Left colon (tissue), 2 donors: ENCODE measurements at places on chromosomes 12 and 14. TPM values are rescaled to one million over a fixed set of nuclear protein-coding genes. Genes with fewer than 3 reads are reported as not detected.

DNA sequence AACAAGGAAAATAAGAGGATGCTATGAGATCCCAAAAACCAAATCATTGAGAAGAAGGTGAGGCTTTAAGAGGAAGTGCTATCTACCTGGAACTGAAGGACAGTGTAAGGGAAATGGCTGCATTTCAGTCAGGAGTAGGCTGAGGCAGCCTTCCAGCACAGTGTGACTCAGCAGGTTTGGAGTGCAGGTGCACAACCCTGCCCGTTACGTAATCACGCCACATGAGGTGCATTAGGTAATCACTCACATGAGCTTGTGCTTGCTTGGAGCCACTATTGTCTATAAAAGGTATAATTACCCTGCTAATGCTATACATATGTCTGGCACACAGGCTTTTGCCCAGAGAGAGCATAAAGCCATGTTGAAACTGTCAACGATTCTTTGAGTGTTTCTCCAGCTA lies 74.9 kb downstream of the DIO2 start:
- no peak for DNase-seq

The CCDC184 gene
- total RNA-seq = 0.50 TPM

The LRP1-AS gene
- total RNA-seq = not detected

DNA sequence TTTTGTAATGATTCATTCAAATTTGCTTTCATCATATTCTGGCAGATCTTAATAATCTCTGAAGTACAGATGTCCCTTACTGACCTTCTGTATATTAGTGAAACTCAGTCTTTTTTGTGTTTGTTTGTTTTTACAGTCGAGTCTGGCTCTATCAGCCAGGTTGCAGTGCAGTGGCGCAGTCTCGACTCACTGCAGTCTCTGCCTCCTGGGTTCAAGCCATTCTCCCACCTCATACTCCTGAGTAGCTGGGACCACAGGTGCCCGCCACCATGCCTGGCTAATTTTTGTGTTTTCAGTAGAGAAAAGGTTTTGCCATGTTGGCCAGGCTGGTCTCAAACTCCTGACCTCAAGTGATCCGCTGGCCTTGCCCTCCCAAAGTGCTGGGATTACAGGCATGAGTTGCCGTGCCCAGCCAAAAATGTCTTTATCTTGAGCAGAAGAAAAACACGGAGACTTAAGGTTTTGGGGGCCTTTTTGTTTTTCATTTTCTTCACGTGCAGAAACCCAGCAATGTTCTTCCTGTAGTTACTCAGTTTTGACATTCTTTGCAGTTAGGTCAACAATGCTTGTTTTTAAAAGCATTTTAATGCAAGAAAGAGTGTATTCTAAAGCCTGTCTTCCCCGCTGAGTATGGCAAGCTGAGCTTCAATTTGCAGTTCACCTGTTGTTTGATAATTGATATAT lies 79.5 kb downstream of the FAR2 start:
- DNase-seq = no peak

The TAS2R7 gene
- total RNA-seq = not detected

The VRK1 gene
- 14.6 TPM for total RNA-seq

The NTN4 gene
- total RNA-seq = 17.4 TPM

- DNase-seq = no peak
Observed at GRCh38 chr12:102437511-102437910, 42.9 kb downstream of the IGF1 start.

DNA sequence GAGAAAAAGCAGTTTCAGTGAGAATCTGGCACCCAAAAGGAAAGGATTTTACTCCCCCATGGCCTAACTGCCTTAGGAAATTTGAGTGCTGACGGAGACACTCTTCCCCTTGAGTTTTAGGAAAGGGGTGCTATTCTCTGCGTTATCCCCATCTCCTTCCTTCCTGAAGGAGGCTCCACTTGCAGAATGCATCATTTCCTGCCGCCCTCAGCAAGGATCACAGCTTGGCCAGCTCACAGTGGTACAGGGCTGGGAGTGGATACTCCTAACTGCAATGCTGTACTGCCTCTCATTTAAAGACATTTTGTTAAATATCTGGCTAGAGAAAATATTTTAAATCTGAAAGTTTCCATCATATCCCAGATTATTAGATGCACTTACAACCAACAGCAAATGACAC lies 33.0 kb downstream of the RDH12 start:
- no peak for DNase-seq

DNA sequence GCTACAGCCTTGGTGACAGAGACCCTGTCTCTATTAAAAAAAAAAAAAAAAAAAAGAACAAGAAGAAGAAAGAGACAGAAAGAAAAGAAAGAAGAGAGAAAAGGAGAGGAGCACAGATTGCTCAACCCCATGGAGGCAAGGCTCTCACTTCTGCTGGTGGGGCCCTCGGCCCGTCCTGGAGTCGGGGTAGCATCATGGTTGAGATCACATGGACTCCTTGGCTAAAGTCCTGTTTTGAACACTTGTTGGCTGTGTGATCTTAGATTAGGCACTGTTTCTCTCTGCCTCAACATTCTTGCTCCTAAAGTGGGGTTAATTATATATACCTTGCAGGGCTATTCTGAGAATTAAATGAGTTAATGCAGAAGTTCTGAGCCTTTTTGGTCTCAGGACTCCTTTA lies 207.7 kb downstream of the CACNA1C start:
- DNase-seq = no peak

GRCh38 chr12:123286652-123287373 lies 15.2 kb upstream of the CDK2AP1 start:
- no peak for DNase-seq

GRCh38 chr14:75514673-75515628 lies 7.3 kb upstream of the BATF start:
- DNase-seq = no peak

DNA sequence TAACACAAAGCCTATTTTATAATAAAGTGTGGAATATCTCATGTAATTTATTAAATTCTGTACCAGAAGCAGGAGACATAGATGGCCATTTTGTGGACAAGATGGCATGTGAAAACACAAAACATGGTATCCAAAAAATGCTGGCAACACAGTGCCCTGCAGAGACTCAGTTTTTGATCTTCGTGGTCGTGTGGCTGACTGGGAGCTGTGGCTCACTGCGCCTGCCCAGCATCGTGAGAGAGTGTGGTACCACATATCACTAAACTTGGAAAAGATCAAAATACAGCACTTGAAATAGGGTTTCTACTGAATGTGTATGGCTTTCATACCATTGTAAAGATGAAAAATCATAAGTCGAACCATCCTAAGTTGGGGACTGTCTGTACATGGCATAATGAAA lies 43.0 kb upstream of the MANSC4 start:
- no peak for DNase-seq

- peak; percentile 54 for DNase-seq
Observed at GRCh38 chr14:104794631-104794992, 936 bp downstream of the AKT1 start.

DNA sequence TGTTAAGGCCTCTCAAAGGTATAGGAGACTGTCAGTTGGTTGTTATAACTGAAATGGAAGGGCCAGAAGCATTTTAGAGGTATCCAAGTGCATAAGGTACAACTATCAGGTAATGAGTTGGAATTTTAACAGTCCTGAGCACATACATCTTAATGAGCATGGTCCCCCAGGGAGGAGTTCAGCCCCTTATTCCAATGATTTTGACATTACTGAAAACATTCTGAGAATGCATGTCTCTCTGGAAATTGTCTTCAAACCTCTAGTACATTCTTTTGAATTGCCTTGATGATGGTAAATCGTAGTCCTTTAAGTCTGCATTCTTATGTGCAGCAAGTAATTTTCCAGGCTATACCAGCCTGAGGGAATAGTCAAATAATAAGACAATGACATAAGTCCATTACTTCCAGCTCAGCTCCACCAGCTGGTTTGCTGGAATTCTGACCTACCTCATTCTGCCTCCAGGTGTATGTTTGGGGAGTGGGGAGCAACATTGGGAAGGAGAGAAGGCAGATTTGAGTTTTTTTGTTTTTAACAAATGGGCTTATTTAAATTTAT lies 239.2 kb downstream of the MSRB3 start:
- no peak for DNase-seq

- no peak for DNase-seq
Observed at GRCh38 chr12:106387848-106388377, 30.4 kb downstream of the POLR3B start.

The EMP1 gene
- total RNA-seq = 1,135 TPM

GRCh38 chr12:62787611-62788010 lies 147.3 kb downstream of the PPM1H start:
- DNase-seq = no peak

GRCh38 chr12:85519163-85519562 lies 239.1 kb downstream of the ALX1 start:
- DNase-seq = no peak

DNA sequence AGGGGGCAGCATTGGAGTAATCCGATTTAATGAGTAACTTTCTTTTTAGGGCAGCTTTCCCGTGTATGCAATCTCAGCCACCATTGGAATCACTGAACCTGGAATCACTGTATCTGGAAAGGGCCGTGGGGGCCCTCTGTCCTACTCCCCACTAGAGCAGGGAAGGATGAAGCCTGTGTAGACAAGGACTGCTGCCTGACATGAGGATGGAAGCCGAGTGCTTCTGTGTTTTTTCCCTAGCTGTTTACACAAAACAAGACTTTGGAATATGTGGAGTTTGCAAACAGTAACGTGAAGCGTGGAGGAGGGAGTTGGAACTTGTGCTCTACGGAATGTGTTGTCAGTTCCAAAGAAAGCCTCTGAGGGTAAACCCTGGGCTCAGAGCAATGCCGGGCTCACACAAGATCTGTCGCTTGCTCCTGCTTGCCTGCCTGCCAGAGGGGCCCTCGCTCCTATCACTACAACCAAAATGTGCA lies 32.4 kb upstream of the HDAC7 start:
- DNase-seq = no peak

- no peak for DNase-seq
Observed at GRCh38 chr14:90536092-90536491, 139.3 kb downstream of the CALM1 start.

GRCh38 chr14:37340353-37340752 lies 142.6 kb downstream of the MIPOL1 start:
- no peak for DNase-seq

DNA sequence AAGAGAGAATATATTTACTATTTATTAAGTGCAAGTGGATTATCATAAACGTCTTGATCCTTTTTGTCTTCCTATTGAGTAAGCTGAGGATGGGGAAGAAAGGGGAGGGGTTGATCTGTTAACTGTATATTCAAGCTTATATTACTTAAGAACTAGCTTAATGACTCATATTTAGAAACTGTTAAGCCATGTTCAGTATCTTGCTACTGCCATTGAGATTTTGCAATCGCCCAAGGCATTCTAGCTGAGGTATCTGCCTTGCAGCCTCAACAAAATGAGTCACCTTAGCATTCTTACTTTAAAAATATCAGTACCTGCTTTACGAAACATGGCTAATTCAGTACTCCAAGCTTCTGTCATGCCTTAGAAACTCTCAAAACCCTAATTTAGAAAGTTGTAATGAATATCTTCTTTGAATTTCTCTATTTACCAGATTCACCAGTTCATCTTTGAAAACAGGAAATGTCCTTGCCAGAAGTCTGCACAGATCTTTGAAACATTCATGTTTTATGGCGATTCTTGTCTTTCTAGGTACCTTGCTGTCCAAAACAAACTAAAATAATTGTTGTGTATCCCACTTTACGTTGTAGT lies 76.1 kb downstream of the ALG10B start:
- no peak for DNase-seq

GRCh38 chr12:117032593-117033381 lies 66.4 kb downstream of the TESC start:
- no peak for DNase-seq

The LHX5 gene
- total RNA-seq = not detected

DNA sequence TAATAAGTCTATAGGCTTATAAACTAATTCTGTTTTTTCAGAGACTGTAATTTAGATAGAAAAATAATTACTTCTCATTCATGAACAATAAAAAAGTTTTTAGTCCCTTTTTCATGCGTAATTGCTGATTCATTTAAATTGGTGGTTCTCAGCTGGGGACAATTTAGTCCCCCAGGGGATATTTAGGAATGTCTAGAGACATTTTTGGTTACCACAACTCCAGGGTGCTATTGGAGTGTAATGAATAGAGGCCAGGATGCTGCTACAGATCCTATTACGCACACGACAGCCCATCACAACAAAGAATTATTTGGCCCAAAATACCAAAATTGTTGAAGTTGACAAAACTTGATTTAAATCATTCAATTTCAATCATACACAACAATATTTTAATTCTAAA lies 22.8 kb upstream of the VCPKMT start:
- no peak for DNase-seq

GRCh38 chr14:67814821-67815220 lies 1.6 kb downstream of the ZFYVE26 start:
- no peak for DNase-seq

The GPX2 gene
- total RNA-seq = 172 TPM

- DNase-seq = no peak
Observed at GRCh38 chr12:122350141-122350848, 72.2 kb downstream of the CLIP1 start.

- DNase-seq = no peak
Observed at GRCh38 chr14:54129850-54130640, 173.4 kb upstream of the BMP4 start.

GRCh38 chr12:21451529-21451928 lies 14.1 kb downstream of the PYROXD1 start:
- no peak for DNase-seq

The AGAP2 gene
- 1.5 TPM for total RNA-seq

GRCh38 chr12:116266168-116266601 lies 11.3 kb downstream of the MED13L start:
- DNase-seq = no peak

GRCh38 chr12:108975024-108975593 lies 45.8 kb downstream of the SVOP start:
- no peak for DNase-seq

GRCh38 chr12:62646566-62646965 lies 179.9 kb downstream of the MON2 start:
- no peak for DNase-seq

DNA sequence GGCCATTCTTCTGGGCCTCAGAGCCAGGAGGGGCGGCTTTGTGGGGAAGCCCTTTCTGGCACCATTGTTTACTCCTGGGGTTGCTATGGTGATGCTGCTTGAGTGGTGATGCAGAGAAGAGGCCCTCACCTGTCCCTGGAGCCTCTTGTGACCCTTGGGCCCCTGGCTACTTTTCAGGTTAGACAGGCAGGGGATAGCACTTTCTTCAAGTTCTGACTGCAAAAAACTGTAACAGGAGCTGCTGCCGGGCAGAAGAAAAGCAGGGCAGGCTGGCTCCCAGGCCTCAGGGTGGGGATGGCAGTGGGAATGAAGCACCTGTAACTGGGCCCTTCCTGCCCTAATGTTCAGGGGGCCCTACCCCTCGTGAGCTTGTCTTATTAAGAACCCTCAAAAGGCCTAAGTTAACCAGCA lies at the start of gene TEX52:
TEX52 (minus strand) TSS at position 19 of the 411 bp plus-strand sequence; CDS start at position 6, 13 bp downstream.
- no peak for DNase-seq

DNA sequence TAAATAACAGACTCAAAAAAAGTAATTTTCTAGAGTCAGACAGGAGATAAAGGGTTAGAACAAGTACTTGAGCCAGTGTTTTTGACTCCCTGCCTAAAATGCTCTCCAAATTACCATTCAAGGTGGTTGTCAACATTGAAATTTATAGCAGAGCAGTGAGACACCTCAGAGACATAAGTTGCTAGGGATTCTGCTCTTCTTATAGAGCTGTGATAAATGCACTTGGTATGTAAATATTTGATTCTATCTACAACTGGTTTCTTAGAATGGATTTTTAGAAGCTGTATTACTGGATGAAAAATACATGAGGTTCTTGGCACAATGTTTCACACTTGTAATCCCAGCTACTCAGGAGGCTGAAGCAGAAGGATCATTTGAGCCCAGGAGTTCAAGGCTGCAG lies 83.9 kb upstream of the OSBPL8 start:
- no peak for DNase-seq

The B4GALNT3 gene
- total RNA-seq = 143 TPM

GRCh38 chr12:1173781-1174617 lies 183.0 kb downstream of the ERC1 start:
- no peak for DNase-seq
